ENCODE measurements at places on chromosomes 12 and 14. TPM values are rescaled to one million over a fixed set of nuclear protein-coding genes. Genes with fewer than 3 reads are reported as not detected.

Gene ASB2
- total RNA-seq, result 2.3 TPM

- DNase-seq, result no peak
Observed at GRCh38 chr14:63475761-63476160, 67.4 kb downstream of the PPP2R5E start.

DNA sequence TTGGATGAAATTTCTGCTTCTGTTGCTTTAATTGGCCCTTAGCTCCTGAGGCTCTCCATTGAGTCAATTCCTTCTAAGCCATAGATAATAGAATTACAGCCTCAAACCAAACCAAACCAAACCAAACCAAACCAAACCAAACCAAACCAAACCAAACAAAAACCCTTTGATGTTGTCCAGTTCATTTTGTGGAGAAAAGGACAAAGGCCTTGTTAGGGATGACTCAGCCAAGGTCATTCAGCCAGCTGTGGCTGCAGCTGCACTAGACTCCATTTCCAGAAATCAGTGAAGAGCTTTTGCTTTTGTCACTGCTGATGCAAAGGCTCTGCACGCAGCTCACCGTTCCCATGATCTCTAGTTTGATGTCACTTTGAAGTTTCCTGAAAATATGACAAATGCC, 82.2 kb upstream of the RMST start:
- DNase-seq, result no peak

DNA sequence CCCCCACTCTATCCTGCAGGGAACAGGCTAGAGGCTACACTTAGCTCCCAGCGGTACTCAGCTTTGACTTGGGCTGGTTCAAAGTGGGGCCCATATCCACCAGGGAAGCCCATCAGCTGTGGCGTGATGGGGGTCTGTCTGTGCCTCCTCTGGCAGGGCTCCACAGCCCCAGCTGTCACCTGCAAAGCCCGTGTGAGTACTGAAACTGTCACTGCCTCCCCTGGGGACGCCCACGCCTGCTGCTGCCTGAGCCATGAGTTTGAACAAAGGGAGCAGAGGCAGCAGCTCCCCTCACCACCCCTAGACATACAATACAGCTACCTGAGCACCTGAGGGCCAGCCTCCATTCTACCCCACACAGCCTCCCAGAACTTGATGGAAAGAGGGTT, 5.0 kb downstream of the REM2 start:
- no peak for DNase-seq

DNA sequence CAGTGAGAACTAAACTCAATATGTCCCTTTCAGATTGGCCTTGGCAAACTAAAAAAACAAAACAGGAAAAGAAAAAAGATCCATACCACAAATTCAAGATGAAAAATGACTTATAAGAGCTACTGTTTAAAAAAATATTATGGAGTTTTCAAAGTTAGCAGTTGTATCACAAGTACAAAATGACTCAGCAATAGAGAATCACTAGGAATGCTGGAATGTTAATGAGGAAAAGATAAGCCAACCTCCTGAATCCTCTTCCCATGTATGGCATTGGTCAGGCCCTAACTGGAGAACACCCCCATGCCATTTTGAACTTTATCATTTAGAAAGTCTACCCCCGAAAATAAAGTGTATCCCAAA, 62.2 kb downstream of the PPP1R36 start:
- no peak for DNase-seq
